Dorsolateral prefrontal cortex (tissue), 122 donors: ENCODE measurements at places on chromosomes 4 and X. TPM values are rescaled to one million over a fixed set of nuclear protein-coding genes. Genes with fewer than 3 reads are reported as not detected.

Gene SPANXA2
- total RNA-seq: not detected

DNA sequence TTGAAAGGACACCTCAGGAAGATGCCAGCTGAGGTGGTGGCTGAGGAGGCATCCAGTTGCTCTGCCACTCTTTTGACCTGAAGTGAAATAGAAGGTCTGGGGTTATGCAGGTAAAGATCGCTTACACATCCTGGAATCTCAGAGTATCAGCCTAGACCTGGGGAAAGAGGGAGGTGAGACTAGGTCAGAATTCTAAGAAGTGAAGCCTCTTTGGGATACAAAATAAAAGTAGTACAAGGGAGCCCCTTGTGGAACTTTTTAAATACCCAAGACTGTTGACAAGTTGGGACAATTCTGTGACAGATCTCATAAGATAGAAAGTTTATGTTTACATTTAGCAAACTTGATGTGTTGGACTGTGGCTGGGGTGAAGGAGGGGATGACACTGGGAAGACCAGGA is 263.1 kb downstream of the SPRY1 start:
- DNase-seq: no peak

DNA sequence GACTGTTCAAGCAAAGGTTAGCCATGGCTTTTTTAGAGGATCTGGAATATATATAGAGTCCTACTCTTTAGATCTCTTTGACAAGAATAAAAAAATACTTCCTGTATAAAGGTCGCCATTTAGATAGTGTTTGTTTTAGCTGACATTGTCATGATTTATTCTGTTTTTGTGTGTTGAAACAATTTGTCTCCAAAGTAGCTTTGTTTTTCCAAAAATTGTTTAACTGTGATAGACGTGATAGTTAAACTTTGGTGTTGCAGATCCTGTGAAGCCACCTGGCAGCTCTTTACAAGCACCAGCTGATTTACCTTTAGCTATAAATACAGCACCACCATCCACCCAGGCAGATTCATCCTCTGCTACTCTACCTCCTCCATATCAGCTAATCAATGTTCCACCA is 80.3 kb upstream of the SMARCA5 start:
- no peak for DNase-seq

GRCh38 chr4:145819101-145819852 is 119.3 kb downstream of the ZNF827 start:
- DNase-seq: no peak

DNA sequence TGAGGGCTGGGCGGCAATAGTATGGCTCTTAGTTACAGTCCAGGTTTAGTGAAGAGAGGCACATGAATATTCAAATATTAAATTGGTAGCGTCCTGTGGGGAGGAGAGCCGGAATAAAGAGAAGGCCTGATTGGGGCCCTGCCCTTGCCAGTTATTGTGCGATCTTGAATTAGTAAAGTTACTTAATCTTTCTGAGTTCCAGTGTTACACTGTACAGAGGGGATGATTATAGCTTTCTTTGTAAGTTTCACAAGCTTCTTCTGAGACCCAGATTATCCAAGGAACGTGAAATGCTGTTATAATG is 1.2 kb downstream of the METAP1 start:
- no peak for DNase-seq

- DNase-seq: no peak
These were observed 41.0 kb upstream of the KLHL34 start for GRCh38 chrX:21699136-21699535.
